ENCODE measurements at places on chromosomes 2 and 18.

DNA sequence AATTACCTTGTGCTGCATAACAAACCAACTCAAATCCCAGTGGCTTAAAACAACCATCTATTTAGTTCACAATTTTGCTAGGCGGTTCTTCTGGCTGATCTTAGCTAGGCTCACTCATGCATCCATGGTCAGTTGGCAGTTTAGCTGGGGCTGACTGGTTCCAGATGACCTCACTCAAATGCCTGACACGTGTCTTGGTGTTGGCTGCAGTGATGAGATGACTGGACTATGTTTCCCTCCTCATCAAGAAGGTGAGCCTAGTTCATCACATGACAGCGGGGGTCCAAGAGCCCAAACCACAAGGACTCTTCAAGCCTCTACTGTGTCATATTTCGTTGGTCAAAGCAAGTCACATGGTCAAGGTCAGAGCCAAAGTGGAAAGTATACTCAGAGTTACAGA lies 42.7 kb upstream of the ACTR3 start:
- DNase-seq = no peak

- no peak for DNase-seq
Measured at GRCh38 chr18:69880083-69880482, 67.6 kb downstream of the CD226 start.

DNA sequence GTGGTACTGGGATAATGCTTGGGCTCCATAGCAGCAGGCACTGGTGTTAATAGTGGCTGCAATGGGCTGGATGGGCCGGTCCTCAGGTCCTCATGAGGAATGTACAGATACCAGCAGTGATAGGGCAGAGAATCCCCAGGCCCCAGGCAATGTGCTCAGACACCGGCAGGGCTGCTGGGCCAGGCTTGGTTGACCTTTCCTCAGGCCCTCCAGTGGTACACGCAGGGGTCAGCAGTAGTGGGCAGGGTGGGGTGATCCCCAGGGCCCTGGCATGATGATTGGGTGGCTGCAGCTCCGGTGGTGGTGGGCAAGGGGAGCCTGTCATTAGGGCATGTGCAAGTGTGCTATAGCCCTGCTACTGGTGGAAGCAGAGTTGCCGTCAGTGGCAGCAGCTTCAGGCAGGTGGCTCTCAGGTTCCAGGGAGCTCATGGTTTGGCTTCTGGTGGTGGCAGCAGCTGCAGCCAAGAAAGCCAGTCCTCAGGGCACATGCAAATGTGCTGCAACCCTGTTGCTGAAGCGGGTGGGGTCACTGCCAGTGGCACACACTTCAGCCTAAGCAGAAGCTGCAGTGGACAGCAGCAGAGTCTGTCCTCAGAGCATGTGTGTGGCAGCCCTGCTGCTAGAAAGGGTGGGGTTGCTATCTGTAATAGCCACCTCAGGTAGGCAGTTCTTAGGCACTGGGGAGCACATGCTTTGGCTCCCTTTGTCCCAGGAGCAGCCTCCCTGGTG lies 56.8 kb downstream of the CCNT2 start:
- no peak for DNase-seq

- no peak for DNase-seq
Measured at GRCh38 chr2:100416397-100416934, 1.0 kb downstream of the CHST10 start.

DNA sequence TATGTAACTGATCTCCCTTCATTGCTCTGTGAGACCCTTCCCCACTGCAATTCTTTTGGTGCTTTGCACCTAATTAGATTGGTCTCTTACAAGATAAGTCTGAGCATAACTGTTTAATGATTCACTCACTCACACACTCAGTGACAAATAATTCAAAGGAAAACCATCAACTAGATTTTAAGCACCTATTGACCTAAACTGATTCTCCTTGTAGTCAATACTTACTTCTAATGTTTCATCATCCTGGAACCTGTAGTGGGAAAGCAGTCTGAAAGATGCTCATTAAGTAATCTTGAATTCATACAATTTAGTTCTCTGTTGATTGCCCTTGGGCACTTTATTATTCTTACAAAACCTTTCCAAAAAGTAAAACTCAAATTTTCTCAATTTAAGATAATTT lies 74.3 kb upstream of the COL5A2 start:
- DNase-seq = no peak

DNA sequence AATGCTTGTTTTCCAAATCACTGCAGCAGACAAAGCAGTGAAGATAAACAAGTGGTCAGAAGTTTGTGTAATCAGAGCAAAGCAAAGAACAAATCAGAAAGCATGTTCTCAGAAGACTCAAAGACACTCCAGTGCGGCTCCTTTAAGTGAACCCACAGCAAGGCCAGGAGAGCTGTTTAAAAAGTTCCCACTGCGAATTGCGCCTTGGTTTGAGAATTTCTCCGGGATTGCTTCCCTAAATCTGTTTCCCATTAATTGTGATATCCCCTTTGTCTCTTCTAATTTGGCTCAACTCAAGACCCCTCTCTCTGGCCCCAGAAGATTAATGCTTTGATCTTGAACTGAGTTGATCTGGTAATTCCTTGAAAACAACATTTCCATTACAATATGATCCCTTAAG lies 122.4 kb upstream of the BCL2L11 start:
- no peak for DNase-seq

DNA sequence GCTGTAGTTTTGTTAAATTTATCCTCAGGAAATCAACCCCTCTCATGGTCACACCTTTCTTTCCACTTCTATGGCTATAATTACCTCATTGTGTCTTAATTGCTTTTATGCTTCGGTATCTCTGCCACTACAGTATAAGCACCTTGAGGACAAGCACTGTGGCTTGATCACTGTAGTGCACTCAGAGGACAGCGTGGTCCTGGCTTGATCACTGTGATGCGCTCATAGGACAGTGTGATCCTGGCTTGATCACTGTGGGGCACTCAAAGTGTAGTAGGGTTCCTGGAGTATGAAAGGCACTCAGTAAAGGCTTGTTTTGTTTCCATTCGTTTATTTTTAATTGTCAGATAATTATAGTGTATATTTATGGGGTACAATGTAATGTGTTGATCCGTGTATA lies 44.2 kb downstream of the DTNA start:
- no peak for DNase-seq

GRCh38 chr2:162266460-162266760 lies 23.2 kb upstream of the FAP start:
- DNase-seq = no peak

- DNase-seq = no peak
Measured at GRCh38 chr2:177271981-177272666, 7.6 kb upstream of the NFE2L2 start.

DNA sequence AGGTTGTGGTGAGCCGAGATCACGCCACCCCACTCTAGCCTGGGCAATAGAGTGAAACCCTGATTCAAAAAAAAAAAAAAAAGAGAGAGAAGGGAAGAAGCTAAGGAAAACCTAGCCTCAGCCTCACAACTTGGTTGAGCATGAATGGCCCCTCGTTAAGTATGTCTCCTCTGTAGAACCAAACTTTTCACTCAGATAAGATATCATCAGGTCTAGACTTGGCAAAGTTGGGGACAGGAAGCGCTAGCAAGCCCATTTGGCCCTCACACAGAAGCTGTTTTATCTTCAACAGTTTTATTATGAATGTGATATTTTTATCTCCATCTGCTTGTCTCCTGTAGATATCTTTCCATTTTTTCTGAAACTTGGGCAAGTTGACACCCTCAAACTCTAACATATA lies 3.5 kb upstream of the ASXL2 start:
- no peak for DNase-seq

- no peak for DNase-seq
Measured at GRCh38 chr18:57543560-57543959, 42.9 kb downstream of the FECH start.

- DNase-seq = no peak
Measured at GRCh38 chr2:185745864-185746859, 7.6 kb downstream of the FSIP2 start.

DNA sequence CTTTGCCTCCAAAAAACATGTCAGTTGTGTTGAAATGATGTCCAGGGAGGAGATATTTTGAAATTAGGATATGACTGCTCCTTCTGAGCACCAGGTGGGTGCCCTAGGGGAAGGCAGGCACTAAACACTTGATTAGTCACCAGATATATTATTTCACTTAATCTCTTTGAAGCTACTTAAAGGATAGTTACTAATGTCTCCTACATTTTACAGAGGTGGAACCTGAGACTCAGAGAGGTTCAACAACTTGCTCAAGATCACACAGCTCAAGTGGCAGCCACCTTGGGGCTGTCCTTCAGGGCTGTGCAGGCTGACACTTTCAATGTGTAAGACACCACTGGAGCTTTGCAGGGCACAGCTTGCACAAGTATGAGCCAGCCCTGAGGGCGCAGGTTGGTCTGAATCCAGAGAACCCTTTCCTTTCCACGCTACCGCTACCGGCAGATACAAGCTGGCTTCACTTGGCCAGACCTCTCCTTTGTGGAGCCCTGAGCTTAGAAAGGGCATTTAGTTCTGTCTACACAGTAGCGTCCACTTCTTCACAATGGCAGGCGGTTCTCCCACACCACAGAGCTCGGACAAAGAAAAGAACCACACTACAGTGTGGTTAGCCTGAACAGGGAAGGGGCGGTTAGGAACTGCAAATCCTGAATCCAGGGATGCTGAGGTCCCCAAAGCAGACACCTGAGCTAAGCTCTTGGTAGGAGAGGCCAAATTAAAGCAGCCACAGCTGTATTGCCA lies 16.4 kb downstream of the ALPK2 start:
- DNase-seq = no peak

DNA sequence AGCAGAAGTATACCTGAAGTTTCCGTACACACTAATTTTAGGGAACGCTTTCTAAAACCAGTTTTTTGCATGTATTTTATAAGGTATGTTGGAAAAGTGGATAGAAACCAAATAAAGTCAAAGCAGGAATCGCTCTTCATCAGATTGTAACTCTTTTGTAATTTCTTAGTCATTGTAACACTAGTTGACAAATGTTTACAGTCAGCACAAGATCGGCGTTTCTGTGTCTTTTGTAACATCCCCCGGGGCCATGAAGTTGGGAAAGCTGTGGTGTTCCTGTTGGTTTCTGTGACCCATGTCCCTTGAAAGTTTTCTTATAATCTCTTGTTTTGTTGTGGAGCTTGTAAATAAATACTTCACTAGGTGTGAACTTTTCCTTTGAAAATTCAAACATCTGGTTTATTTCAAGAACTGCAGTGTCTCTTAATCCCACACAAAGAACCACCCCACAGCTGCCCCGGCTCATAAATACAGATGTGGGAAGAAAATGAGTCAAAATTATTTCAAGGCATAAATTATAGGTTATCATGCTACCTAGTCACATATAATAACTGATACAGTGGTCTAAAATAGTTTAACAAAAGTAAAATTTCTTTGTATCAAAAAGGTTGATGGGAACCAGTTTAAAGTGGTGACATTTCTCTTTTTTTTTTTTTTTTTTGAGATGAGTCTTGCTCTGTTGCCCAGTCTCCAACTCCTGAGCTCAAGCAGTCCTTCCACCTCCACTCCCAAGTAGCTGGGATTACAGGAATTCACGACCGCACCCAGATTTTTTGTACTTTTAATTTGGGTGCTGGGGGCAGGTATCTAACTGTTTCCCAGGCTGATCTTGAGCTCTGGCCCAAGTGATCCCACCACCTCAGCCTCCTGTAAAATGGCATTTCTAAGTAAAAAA lies 751 bp upstream of the NMI start:
- no peak for DNase-seq

GRCh38 chr2:119430023-119430498 lies 1.6 kb upstream of the TMEM37 start:
- no peak for DNase-seq

DNA sequence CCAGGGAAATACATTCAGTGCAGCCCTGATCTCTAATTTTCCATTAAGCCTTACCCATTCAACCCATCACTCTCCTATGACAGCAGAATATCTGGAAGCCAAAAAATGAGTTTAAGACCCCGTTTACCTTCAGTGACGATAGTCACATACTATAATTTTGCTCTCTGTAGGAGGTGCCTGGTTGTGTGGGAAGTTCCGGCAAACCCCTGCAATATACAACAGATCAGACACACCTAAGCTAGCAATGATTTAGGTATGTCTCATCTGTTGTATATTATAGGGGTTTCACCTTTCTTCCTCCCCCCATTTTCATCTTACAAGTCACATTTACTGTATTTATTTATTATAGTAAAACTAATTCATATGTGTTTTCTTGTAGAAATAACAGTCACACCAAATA lies 101.7 kb downstream of the DOCK10 start:
- DNase-seq = no peak

- peak; percentile 31 for DNase-seq
Measured at GRCh38 chr2:109433926-109434325, 179.8 kb downstream of the SEPTIN10 start.

- DNase-seq = no peak
Measured at GRCh38 chr2:9384521-9384920, 38.8 kb downstream of the ITGB1BP1 start.

GRCh38 chr2:208025814-208026184 lies 472 bp upstream of the PLEKHM3 start:
- DNase-seq = no peak

GRCh38 chr18:55031164-55031563 lies 71.9 kb upstream of the CCDC68 start:
- no peak for DNase-seq

- DNase-seq = no peak
Measured at GRCh38 chr18:26543373-26543772, 5.0 kb downstream of the KCTD1 start.

DNA sequence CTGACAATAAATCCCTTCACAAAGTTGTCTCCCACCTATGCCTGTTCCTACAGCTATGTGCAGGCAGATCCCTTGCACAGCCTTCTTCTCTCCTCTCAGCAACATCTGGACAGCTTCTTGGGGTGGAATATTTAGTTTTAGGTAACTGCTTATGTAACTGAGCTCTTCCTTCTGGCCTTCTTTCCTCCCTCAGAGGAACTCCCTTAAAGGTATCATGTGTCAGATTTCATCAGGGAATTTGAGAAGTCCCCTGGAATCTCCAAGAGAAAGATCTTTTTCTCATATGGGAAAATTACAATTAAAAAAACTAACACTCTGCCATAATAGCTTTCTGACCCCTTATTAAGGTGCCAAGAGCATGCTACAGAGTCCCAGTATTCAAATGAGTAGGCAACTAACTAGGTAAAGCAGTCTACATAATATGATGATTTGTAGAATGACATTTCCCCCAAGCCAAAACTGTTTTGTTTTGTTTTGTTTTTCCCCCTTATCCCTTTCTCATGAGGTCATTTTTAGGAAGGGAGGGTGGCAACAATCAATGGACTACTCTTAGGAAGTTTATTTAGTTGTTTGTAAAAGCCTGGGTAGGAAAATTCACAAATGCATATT lies 2.4 kb downstream of the TMEM200C start:
- no peak for DNase-seq

GRCh38 chr2:217621391-217621801 lies 381.4 kb downstream of the TNS1 start:
- DNase-seq = no peak

DNA sequence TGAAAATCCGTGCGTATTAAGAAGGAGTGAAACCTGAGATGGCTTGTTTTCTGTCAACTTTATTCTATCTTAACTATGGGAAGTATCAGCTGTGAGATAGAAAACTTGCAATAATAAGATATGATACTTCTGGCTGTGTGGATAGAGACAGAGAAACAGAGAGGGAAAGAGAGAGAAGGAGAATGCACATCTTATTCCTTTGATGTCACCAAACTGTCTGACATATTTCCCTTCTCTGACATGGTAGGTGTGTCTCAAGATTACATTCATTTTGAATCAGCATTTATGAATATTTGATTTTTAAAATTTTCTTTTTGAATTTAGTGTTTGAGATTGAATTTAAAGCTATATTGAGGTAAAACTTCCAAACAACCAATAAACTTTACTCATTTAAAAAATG lies 69.4 kb downstream of the CDC42EP3 start:
- no peak for DNase-seq
